ENCODE measurements at places on chromosomes 11 and 22.

GRCh38 chr22:50571264-50572175 lies 6.7 kb downstream of the CPT1B start:
- no peak for DNase-seq

GRCh38 chr11:8654503-8654902 lies 28.0 kb downstream of the TRIM66 start:
- no peak for DNase-seq

- no peak for DNase-seq
These were observed 13.5 kb upstream of the ADORA2A start for GRCh38 chr22:24413736-24414385.

DNA sequence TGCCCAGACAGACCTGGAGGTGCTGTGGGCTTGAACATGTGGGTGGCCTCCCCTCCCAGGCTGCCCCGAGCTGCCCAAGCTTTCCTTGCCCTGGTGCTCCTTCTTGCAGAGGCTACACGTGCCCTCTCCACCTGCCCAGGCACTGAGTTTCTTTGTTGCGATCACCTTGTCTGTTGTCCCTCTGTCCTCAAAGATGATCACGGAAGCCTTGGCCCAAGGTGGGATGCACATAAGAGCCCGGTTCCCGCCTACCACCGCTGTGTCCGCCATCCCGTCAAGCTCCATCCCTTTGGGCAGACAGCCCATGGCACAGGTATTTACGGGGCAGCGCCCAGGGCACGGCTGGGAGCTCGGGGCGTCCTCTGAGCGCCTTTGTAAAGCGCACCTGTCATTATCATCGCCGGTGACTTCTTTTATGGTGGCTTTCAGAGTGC lies 67.5 kb downstream of the MED15 start:
- no peak for DNase-seq

- no peak for DNase-seq
These were observed 48.5 kb downstream of the APOL1 start for GRCh38 chr22:36301384-36301828.

DNA sequence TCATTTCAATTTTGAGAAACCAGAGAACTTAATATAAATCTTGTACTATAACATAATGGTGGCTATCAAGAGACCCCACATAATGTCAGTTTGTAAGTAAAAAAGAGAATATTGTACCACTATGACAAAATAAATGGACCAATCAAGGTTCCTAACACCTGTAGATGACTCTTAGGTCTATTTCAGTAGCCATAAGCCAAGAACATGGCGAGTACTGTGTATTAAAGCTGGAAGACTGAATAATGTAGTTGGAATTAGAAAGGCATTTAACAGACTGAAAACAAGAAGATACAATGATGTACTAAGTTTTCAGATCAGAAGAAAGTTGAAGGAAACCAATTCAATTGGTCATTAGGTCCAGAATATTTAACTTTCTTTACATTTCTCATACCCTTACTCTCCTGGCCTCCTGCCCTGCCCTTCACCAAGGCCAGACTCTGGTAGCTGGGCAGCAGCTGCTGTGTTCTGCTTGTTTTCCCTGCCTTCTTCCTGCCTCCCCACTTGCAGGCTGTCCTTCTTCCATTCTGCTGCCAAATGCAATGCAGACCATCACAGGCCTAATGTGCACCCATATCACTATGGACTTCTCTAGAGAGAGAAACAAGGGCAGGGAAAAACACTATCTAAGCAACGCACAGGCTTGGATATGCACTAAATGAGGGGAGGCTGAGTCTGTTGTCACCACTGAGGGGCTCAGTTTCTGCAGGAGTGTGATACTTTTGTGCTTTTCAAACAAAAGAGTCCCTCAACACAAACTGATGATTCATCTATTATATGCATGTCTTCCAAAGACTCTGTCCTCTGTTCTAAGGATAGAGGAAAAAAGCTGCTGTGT lies 60.1 kb downstream of the RAB30 start:
- DNase-seq: no peak

- DNase-seq: no peak
These were observed 147.6 kb downstream of the FBXO7 start for GRCh38 chr22:32622004-32622743.

DNA sequence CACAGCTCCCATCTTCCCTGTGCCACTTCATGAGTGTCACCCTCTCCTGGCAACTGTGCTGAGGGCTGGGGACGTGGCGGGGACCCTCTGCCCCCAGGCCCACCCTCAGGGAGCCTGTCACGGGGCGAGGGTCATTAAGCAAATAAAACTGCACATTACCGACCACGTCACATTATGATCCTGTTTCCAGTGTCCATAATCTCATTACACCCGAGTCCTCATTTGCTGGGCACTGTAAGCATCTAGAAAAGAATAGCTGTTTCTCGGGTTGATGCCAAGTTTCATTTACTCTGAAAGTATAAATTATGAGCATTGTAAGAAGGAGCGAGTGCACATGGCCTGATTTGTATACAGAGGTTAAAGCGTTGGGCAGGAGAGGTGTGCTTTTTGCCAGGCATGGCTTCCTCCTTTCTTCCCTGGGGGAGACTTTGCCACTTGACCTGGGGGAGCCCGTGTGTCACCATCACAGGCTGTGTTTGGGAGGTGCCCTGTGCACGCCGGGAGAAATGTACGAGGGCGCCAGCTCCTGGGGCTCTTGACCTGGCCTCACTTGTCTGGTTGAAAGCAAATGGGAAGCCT lies 50.5 kb downstream of the LRP5 start:
- DNase-seq: no peak

DNA sequence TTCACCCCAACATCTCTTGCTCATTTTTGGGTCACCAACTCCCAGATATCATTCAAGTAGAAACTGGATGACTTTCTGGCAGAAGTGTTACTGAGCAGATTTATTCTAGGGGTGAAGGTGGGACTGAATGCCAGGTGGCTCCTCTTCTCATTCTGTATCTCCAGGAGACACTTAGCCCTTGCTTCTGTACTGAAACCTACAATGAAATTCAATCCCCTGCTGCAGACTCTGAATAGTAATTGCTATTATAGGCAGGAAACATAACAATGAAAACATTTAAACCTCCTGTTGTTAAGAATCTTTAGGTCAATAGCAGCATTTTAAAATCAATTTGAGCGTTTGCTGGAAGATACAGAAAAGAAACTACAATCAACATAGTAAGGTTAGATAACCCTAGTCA lies 879.4 kb upstream of the TENM4 start:
- DNase-seq: no peak

DNA sequence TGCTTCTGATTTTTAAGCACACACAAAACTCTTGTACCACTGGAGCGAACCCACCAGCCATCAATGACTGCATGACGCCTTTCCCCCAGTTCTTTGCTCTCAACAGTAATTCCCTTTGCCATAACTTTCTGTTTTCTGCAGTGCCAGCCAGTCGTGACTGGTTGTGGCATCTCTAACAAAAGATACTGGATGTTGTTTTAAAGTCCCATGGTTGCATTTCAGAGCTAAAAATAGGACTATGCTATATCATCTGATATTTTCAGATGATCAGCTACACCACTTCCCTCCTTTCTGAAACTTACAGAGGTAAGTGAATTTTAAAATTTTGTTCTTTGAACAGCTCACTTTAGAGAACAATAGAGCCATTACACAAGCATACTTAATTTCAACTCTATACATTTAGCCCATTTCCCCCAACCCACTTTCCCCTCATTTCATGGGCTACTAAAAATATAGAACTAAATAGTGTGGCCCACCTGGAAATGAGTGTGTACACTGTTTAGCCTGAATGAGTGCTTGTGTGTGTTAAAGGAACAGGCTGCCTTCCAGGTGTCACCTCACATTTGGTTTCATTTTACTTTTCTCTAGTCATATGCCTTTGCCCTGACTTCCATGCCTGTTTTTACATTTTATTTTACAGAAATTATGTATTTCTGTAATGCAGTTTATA lies 136.9 kb upstream of the ZC3H12C start:
- no peak for DNase-seq

DNA sequence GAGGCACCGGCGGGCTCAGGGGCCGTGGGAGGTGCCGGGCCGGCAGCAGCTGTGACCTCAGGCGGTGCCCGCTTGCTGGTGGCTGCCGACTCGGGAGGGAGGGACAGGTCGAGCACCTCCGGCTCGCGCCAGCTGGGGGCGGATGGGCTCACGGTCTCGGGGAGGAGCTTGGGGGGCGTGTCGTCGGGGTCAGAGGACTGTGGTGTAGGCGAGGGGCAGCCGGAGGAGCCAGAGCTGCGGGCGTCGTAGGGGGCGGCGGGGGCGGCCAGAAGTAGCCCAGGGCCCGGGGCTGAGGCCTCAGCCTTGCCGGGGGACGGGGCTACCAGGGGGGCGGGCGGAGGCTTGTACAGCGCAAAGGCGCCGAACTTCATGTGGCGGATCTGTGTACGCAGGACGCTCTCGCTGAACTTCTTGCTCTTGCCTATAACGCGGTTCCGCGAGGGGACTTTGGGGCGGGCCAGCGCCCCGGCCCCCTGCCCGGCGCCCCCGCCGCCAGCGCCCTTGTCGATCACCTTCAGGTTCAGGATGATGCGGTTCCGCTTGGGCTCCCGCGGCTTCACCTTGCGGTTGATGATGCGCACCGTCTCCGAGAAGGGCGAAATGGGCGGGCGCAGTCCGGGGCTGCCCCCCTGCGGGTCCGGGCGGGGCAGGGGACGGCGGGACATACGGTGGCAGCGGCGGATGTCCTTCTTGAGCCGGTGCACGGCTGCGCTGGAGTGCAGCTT lies 5.5 kb downstream of the CBX6 start:
- DNase-seq: peak; percentile 72

- DNase-seq: no peak
These were observed 219.6 kb upstream of the SESN3 start for GRCh38 chr11:95450547-95451123.
